ENCODE measurements at places on chromosomes 1 and 21.

- ATAC-seq: no peak
Observed at GRCh38 chr1:112325504-112325903, 70.5 kb upstream of the CTTNBP2NL start.

DNA sequence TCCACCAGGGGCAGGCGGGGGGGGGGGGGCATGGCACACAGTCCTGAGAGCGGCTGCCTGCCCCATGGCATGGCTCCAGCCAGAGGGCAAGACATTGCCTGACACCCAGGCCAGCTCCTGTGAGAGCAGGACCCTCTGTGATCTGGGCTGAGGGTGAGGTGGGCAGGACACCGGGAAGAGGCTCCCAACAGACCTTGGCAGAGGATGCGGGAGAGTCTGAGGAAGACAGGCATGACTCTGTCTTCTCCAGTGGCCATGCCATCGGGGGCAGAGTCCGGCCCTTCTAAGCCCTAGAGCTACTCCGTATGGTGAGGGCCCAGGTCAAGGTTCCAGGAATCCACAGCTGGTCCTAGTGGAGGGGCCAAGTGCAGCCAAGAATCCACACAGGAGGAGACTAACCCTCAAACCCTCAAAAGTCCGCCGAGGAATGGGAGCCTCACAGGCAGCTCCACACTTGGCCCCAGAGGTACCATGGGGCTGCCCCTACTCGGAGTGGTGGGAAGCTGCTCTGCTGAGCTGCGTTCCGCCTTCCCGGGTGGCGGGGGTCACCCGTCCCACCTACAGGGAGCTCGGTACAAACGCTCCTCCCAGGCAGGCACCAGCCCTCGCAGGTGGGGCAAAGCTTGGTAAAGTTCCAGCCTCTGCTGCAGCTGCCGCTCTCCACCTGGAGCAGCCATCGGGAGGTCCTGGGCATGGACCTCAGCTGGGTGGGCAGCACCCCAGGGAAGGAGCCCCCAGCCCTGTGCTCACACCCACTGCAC is 6.5 kb downstream of the ACTRT2 start:
- no peak for ATAC-seq

DNA sequence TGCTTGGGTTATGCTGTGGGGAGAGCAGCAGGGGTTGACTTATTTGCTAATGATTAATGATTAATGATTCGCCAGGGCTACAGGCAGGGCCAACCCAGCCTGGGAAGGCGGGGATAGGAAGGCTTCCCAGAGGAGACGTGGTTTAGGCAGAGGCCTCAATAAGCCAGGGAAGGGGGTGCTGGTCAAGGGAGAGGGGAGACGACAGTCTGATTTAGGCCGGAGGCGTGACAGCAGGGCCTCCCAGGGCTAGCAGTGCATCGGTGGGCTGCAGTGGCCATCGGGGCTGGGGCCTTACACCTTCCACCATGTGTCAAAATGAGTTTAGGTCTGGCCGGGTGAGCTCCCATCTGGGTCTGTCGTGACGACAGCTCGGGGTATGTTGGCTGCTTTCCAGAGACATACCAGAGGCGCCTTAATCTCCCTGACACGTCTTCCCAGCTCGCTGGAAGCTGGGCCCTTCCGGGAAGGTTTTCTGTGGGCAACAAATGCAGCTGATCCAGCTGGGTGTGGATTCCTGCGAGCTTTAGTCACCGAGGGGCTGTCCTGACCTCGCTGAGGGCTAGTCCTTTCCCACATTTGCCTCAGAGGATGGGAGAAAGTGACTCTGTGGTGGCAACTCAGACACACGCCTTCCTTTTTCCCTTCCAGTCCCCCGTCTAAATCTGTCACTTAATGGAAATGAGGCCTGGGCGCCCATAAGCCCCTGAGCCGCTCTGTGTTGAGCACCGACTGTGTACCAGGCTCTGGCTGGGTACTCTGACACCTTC is 3.7 kb upstream of the SLC1A7 start:
- ATAC-seq: peak; percentile 39

DNA sequence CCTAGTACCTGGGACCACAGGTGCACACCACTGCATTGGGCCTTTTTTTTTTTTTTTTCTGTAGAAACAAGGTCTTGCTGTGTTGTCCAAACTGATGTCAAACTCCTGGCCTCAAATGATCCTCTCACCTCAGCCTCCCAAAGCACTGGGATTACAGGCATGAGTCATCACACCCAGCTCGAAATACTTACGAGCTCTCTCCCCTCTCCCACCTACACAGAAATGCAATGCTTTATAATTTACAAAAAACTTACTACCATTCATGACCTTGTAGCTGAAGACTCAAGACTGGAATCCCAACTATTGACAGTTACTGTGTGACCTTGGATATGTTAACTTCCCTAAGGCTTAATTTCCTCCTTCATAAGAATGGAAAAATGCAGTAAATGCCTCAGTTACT is 18.7 kb downstream of the FOXJ3 start:
- ATAC-seq: no peak

DNA sequence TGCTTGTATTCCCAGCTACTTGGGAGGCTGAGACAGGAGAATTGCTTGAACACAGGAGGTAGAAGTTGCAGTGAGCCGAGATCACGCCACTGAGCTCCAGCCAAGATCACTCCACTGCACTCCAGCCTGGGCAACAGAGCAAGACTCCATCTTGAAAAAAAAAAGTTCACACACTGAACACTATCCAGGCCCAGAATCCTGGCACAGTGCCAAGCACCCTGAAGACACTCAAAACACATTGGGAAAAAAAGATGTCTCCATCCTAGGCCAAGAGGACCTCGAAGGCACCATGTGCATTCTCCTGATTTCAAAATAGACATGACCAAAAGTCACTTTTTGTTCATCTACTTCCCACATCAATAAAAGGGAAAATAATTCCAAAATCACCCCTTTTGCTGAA is 38.7 kb downstream of the SLC9A1 start:
- no peak for ATAC-seq

- no peak for ATAC-seq
Observed at GRCh38 chr1:10149231-10149630, 61.1 kb upstream of the KIF1B start.

DNA sequence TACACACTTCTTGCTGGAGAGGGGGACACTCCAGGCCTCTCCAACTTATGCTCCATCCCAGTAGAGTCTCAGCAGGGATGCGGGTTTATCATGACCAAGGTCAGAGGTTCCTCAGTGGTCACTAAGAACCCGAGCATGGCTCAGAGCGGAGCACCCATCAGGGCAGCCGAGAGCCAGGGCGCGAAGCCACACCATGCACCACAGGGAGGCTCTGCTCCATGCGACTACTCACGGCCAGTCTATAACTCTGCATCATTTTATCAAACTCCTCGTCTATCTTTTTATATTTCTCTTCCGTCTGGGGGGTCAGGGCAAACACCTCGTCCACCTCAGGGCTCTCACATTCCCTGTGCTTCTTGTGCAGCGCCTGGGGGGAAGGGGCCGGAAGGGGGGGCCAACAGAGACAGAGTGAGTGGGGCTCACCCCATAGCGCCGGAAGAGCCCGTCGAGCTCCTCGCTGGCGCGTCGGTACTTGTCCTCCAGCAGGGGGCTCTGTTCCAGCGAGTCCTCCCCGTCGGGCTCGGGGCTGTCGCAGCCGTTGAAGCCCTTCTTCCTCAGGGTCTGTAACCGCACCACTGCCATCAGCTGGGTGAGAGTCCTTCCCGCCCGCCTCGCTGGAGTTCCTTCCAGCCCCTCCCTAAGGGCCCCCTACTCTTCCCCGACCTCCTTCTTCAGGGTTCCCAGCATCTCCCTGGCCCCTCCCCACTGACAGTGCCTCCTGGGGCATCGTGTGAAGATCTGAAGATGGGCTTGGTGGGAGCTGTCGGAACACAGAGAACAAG is 20.0 kb downstream of the MEF2D start:
- peak; percentile 86 for ATAC-seq

DNA sequence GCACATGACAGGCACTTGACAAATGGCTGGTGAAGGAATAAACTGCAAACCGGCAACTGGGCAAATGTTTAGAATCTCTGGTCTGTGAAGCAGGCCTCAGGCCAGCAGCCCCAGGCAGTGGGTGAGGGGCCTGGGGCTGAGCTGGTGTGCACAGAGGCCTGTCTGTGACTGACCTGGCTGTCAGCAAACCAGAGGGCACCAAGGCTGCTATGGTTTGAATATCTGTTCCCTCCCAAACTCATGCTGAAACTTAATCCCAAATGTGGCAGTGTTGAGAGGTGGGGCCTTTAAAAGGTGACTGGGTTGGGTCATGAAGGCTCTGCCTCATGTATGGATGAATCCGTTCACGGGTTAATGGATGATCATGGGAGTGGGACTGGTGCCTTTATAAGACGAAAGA is 139.8 kb downstream of the DMRTB1 start:
- ATAC-seq: no peak

DNA sequence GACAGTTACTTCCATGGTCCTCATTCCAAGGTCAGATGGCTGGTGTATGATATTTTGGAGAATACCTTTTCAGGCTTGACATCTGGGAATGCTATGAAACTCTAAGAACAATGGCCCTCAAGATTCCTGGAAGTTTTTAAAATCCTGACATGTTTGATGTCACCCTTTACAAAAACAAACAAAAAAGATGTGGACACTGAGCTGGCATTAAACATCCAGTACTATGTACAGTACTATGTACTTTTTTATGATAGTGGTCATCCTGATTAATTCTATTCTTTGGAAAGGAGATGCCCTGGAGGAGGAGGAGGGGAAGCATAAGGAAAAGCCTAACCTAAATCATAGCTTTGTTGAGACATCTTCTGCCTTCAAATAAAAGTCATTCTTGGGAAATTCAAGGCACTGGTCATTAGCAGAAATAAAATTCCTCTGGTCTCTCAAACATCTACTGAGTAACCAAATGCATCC is 235.4 kb downstream of the HMCN1 start:
- no peak for ATAC-seq

GRCh38 chr1:19384113-19384512 is 72.0 kb downstream of the SLC66A1 start:
- no peak for ATAC-seq

GRCh38 chr1:203167026-203167912 is 8.4 kb downstream of the MYBPH start:
- no peak for ATAC-seq

- peak; percentile 74 for ATAC-seq
Observed at GRCh38 chr1:202160377-202160940, at the start of gene PTPN7. Gene PTPN7 (minus strand): TSS chr1:202160602. CDS start chr1:202159402, 1,200 bp downstream.

- ATAC-seq: no peak
Observed at GRCh38 chr1:232278925-232279324, 351.0 kb downstream of the SIPA1L2 start.

- no peak for ATAC-seq
Observed at GRCh38 chr1:166925810-166926478, 49.4 kb downstream of the ILDR2 start.

- no peak for ATAC-seq
Observed at GRCh38 chr1:45607404-45608074, 16.3 kb downstream of the CCDC17 start.

GRCh38 chr1:29895201-29895600 is 658.9 kb downstream of the PTPRU start:
- ATAC-seq: no peak

DNA sequence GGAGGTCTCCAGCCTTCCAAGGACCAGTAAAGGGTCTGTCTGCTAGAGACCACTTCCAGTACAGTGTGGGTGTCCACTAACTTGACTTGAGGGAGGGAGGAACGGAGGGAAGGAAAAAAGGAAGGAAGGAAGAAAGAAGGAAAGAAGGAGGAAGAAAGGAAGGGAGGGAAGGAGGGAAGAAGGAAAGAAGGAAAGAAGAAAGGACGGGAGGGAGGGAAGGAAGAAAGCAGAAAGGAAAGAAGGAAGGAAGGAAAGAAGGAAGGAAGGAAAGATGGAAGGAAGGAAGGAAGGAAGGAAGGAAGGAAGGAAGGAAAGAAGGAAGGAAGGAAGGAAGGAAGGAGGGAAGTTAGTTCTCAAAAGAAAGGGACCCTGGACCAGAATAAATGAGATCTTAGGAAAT is 26.8 kb upstream of the HSD3B1 start:
- no peak for ATAC-seq

DNA sequence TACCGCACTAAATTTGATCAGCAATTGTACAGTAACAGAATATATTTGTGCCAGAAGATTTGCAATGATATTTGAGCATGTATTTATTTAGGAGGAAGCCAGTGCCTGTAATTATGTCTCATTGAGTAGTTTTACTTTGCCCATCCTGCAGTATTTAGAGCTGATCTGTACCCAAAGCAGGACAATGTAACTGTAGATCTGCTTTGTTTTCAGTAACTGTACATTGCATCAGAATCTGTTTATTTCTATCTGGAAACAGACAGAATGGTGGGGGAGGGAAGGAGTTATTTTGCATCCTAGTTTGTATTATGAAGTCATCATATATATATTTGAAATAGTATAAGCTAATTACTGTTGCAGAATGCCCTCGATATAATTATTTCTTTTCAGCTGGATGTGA is 36.2 kb upstream of the LRRC8C start:
- ATAC-seq: no peak

DNA sequence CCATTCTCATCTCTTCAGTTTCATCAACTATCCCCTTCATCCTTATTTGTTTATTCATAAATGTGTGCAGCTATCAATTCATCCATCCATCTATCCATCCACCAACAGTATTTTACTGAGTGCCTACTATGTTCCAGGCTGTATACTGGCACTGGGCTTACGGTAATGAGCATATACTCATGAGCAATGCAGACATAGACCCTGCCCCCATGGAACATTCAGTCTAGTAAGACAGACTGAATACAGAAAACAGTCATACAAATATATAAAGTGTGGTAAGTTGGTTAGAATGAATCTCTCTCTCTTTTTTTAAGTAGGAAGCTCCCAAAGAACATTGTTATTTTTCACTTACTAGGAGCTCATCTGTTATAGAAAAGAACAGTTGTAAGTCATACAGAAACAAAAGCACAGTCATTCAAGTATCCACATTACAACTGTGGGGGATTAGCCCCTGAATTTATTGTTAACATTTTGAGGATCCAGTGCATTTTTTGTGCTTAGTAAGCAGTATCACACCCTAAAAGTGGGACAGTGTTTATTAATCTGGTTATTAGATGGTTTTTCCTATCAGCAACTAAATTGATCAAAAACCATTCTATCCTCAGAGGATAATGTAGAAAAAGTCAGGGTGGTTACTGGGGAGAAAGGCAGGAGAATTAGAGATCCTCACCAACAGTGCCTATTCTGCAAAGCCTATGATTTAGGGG is 3.6 kb downstream of the SLC16A4 start:
- no peak for ATAC-seq

DNA sequence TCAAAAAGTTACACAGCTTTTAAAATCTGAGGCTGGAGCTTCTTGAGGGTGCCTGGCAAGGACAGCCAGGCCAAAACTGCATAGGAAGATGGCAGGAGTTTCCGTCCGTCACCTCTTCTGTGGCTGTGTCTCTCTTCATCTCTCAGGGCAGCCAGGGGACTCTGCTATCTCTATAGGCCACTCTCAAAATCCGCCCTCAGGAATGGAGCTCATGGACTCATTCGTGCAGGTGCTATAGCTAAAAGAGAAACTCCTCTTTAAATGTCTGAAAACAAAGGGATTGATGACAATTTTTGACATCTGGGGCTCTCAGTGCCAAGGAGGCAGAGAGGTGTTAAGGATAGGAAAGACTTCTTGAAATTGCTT is 27.2 kb downstream of the OVAAL start:
- no peak for ATAC-seq

GRCh38 chr1:6002714-6003501 is 10.7 kb upstream of the NPHP4 start:
- ATAC-seq: no peak

Data from stimulated activated memory B cell treated with anti-CD40 and anti-IgM and Interleukin-4, amounts not matched to agents 10 μg/mL and 1 μg/mL and 100 μg/mL, for 72 hours (primary cell).